Breast epithelium (tissue), 4 donors: ENCODE measurements at places on chromosomes 3 and 15. TPM values are rescaled to one million over a fixed set of nuclear protein-coding genes. Genes with fewer than 3 reads are reported as not detected.

Gene PCCB
- total RNA-seq, result 24.9 TPM

Gene KIF15
- total RNA-seq, result 1.1 TPM

Gene LMCD1
- 105 TPM for total RNA-seq

Gene SNUPN
- total RNA-seq, result 19.8 TPM

Gene TGM5
- 2.7 TPM for total RNA-seq

Gene FOXB1
- not detected for total RNA-seq

Gene HRG
- total RNA-seq, result not detected

Gene ZCWPW2
- total RNA-seq, result 1.3 TPM

Gene DAPK2
- 23.6 TPM for total RNA-seq

Gene LTF
- total RNA-seq, result 282 TPM

Gene JMJD7
- total RNA-seq, result 20.8 TPM

Gene RAB6B
- total RNA-seq, result 3.9 TPM

Gene GRM2
- total RNA-seq, result 1.3 TPM

Gene TMPRSS7
- total RNA-seq, result 0.15 TPM

Gene TRH
- not detected for total RNA-seq

Gene GATM
- 8.8 TPM for total RNA-seq

Gene EXD1
- not detected for total RNA-seq

Gene PCSK6
- total RNA-seq, result 18.0 TPM

Gene STAC
- total RNA-seq, result 6.1 TPM

GRCh38 chr3:110248666-110249065, 823.0 kb upstream of the NECTIN3 start:
- no peak for DNase-seq

GRCh38 chr3:185764163-185764979, 60.5 kb downstream of the IGF2BP2 start:
- no peak for DNase-seq

DNA sequence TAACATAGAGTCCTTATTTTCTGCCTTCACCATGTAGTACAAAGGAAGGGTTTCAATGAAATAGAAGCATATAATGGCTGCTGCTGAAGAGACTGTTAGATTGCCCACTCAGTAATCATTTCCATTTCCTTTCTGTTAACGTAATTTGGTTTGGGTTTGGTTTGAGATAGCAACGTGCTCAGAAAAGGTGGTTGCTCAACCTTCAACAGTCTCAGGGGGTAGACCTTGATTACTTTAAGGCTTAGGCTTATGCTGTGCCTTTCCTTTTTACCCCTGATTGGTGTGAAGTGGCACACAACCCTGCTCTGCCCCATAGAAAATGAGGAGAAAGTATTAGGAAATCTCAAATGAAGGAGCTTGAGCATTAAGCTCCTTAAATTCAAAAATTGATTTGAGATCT, 163.7 kb upstream of the TP63 start:
- DNase-seq, result no peak

- DNase-seq, result peak; percentile 44
These were observed 33.4 kb downstream of the FEM1B start for GRCh38 chr15:68310804-68311463.

DNA sequence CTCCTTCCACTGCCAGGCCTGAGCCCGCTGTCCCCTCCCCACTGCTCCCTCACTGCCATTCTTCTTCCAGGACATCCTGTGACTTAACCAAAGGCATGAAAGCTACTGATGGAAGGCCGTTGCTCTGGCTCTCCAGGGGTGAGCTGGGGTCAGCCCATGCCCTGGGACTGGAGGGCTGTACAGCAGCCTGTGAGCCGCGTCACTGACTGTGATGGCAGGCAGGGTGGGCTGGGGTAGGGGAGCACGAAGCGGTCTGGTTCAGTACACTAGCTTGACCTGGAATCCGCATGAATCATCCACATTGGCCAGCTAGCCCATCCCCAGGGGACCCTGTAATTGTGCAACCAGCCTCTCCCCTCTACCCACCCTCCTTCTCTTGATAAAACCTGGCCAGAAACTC, 30.8 kb downstream of the CORO2B start:
- DNase-seq, result peak; percentile 35

- no peak for DNase-seq
These were observed 34.3 kb downstream of the CCDC66 start for GRCh38 chr3:56591262-56591661.

DNA sequence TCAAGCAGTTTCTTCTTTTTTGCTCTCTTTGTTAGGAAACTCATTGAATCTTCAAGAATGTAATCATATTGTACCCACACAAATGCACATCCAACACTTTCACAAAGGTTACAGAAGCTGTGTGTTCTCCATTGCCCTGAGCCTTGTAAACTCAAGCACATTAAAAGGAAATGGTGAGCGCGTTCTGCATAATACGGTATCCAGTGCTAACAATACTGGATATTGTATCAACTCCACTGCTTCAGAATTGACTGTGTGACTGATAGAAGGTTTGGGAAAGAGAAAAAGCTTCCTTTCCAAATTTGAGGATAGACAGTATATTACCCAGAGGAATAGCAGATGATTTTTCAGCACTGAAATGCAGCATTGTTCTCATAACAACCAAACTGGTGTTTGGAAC, 268.9 kb upstream of the RBMS3 start:
- no peak for DNase-seq

GRCh38 chr15:100221471-100222348, 120.1 kb downstream of the ADAMTS17 start:
- peak; percentile 45 for DNase-seq

- DNase-seq, result no peak
These were observed 124.7 kb upstream of the RAD18 start for GRCh38 chr3:9087831-9088413.

GRCh38 chr3:147038481-147038880, 367.9 kb downstream of the ZIC4 start:
- DNase-seq, result no peak

DNA sequence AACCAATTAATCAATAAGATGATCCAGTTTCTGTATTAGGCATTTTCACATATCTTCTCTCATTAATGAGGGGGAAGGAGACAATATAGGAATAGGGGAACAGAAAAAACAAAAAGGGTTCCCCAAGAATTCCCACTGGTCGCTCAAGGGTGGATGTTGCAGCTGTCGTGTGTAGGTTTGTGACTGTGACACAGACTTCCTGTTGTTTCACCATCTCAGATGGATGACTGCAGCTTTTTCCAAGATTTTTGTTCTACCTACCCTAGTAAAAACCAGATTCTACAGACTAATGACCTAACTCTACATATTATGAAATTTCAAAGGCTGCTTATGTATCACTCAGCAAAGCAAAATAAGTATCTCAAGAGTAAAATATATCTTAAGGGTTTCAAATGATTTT, 73.7 kb upstream of the MB21D2 start:
- DNase-seq, result no peak

DNA sequence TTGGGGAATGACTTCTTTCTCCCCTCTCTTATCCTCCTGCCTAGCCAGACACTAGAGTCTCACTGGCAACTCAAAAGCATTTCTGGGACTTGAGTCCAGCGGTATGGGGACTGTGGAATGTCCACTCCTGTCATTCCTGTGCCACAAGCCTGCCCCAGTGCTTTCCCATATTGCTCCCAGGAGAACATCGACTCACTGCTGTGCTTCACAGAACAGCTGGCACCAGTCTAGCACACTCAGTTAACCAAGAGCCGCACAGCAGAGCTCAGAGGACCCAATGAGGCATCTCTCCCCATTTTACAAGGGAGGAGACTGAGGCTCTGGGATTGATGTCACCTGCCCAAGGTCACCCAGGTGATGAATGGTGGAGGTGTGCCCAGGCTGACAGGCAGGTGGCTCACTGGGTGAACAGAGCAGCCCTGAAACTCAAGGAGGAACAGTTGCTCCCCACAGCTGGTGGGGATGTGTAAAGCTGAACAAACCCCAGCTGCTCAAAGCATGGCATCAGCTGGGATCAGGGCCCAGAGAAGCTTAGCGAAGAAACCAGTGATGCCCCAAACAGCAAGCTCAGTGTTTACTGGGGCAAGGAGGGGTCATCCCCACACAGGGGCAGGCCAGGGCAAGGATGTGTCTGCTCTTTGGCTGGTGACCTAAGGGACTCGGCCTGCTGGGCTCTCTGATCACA, 35.4 kb upstream of the DUSP7 start:
- no peak for DNase-seq

DNA sequence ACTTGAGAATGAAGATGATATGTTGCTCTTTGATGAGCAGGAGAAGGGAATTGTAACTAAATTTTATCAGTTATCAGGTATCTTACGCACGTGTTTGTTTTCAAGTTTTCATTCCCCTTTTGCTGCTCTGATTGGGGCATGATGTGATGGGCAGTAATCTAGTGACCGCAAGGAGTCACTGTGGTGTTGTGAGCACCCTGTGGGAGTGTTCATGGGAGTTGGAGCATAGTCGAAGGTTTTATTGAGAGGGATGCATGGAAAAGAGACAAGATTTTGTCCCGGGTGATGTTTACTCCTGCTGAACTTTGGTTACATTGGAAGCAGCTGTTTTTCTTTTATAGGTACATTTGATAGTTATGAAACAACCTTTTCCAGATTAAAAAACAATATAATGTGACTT, 2.1 kb downstream of the FAN1 start:
- DNase-seq, result no peak

- DNase-seq, result no peak
These were observed 33.2 kb downstream of the OXNAD1 start for GRCh38 chr3:16297997-16298885.

- no peak for DNase-seq
These were observed 43.3 kb upstream of the C15orf39 start for GRCh38 chr15:75158402-75158801.

GRCh38 chr3:40336101-40336500, 26.6 kb downstream of the EIF1B start:
- DNase-seq, result no peak

- DNase-seq, result no peak
These were observed 3.6 kb upstream of the NCK1 start for GRCh38 chr3:136858381-136858780.

DNA sequence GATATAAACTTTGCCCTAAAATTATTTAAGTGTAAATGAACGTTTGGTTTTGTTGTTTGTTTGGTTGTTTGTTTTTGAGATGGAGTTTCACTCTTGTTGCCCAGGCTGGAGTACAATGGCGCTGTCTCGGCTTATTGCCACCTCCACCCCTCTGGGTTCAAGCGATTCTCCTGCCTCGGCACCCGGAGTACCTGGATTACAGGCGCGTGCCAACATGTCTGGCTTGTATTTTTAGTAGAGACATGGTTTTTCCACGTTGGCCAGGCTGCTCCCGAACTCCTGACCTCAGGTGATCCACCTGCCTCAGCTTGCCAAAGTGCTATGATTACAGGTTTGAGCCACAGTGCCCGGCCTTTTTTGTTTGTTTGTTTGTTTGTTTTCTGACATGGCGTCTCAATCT, 87.9 kb upstream of the CHD2 start:
- DNase-seq, result no peak

DNA sequence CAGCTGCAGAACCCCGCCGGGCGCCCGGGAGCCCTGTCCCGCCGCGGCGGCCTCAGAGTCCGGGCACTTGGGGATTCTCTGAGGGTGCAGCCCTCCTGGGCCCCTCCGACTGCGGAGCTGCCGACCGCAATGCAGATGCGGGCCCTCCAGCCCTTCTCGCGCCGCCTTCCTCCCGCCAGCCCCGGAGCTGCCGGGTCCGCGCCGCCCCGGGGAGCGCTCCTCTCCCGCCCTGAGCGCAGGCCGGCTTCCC, 320 bp upstream of the ACAN start:
- DNase-seq, result no peak

- DNase-seq, result no peak
These were observed 87.1 kb upstream of the PLSCR4 start for GRCh38 chr3:146337991-146338390.

GRCh38 chr3:107987036-107987939, 103.5 kb downstream of the CD47 start:
- DNase-seq, result peak; percentile 80

- DNase-seq, result no peak
These were observed 32.0 kb downstream of the CORO2B start for GRCh38 chr15:68610825-68611224.

GRCh38 chr3:74845081-74845480, 230.6 kb upstream of the CNTN3 start:
- DNase-seq, result no peak

GRCh38 chr3:45163481-45163880, 17.3 kb upstream of the CDCP1 start:
- DNase-seq, result no peak

DNA sequence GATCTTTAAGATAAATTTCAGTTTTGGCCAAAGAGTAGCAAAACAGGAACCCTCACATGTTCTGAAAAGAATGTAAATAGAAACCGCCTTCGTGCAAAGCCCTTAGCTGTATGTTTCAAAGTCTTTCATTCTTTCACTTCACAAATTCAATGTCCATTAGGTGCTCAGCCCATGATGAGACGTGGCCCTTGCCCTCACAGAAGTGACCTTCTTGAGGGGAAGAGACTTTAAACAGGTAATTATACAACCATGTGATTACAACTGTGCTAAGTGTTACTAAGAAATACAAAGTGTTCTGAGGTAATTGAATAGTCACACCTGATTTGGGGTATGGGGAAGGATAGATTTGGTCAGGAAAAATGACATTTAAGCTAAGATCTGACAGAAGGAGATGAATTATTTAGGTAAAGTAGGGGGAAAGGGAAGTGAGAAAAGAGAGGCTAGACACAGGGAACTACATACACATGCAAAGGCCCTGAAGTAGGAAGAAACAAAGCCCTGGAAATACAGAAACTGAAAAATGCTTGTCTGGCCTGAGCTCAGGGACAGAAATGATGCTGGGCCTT, 19.6 kb downstream of the HSPBAP1 start:
- DNase-seq, result no peak

GRCh38 chr15:90931575-90931827, 848 bp downstream of the HDDC3 start:
- DNase-seq, result no peak

DNA sequence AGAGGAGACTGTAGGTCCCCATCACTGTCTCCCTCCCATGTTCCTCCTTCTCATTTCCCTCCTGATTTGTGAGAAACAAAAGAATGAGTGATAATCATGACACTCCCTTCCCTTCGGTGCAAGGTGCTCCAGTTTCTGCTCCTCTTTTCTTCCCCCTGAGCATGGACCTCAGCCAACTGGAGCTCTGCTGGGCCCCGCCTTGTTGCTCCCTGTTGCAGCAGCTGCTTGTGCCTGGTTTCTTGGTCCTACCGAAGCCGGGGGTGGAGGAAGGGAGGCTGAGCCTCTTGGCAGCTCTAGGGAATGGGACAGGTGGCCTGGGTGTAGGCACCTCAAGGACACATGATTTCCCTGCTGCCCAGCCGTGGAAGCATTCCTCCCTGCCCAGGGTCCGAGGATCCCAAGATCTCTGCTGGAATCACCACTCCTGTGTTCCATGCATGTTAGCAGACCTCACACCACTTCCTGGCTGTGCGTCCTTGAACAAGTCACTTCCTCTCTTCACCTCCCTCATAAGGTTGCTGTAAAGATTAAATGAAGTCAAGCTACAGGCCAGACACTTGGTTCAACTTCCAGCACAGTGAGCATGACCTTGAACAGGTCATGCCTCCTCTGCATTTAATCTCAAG, 131.6 kb upstream of the ABHD17C start:
- no peak for DNase-seq

DNA sequence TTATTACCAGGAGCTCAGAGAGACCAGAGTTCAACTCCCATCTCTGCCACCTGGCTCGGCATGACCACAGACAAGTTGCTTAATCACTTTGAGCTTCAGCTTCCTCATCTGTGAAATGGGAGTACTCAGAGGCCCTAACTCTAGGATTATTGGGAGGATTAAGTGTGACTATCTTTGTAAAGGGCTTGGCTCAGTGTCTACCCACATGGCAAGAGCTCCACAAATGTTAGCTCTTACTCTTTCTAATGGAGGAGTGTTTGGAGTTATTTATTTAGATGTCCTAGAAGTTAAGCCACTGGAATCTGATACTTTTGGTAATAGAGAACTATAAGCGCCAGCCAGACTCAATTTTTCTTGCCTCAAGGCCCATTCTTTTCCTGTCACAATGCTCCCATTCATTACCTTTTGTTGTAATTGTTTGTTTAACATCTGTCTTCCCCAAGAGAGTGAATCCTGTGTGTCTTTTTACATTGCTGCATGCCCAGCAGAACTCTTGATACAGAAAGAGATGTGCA, 12.3 kb upstream of the LMCD1 start:
- DNase-seq, result no peak
